HT1080 (cell line): ENCODE measurements at places on chromosomes 11 and 22. TPM values are rescaled to one million over a fixed set of nuclear protein-coding genes. Genes with fewer than 3 reads are reported as not detected.

GRCh38 chr11:66157182-66157864 is 87.3 kb downstream of the PACS1 start:
- DNase-seq: peak; percentile 21

- DNase-seq: peak; percentile 52
These were observed 10.4 kb downstream of the GALNT18 start for GRCh38 chr11:11611381-11611780.

- no peak for DNase-seq
These were observed 25.8 kb downstream of the TPCN2 start for GRCh38 chr11:69074375-69075140.

- no peak for DNase-seq
These were observed 272.9 kb downstream of the BRD1 start for GRCh38 chr22:49554741-49555140.

DNA sequence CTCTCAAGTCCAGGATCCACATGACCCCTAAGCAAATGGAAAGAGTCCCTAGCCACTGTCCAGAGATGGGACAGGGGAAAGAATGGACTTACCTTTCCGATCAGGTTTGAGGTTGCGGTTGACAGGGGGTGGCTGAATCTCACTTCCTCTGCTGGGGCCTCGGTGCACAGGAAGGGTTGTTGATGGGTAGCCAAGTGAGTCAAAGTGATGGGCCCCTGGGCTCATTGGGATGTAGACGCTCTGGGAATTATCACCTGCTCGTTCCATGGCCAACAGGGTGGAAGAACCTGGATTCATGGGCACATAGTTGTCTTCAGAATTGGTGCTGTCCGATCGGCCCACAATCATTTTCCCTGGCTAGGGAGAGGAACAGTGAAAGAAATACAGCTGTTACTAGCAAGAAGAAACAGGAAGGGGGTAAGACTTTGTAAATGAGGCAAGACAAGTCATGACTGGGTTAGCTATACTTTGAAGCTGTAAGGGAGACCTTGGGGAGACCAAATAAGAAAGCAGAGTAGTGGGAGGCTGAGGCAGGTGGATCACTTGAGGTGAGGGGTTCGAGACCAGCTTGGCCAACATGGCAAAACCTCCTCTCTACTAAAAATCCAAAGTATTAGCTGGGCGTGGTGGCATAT is 34.7 kb downstream of the USP35 start:
- no peak for DNase-seq

DNA sequence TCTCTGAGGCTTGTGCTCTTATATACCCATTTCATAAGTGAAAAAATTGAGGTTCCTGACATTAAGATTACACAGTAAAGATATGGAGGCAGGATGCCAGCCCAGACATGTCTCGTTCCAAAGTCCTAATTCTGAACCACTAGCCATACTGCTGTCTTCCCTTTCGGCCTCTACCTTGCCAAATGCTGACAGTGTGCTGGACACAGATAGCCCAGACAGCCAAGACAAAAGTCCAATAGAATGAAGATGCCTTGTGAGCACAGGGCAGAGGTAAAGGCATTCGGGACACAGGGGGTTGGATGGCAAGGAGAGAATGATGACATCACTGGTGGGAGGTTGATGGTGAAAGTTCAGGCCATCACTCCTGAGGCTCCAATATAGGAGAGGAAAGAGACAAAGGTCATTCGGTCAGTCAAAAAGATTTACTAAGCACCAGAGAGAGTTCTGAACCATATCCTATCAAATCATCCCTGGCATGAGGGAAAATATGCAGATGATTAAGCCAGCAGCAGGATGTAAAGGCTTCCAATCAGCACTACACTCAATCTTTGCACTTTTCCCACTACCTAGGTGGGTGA is 174.0 kb upstream of the MTMR2 start:
- DNase-seq: no peak

- no peak for DNase-seq
These were observed 391.6 kb upstream of the CCDC90B start for GRCh38 chr11:83677730-83678129.

GRCh38 chr22:22210375-22210774 is 34.2 kb upstream of the VPREB1 start:
- DNase-seq: peak; percentile 92

DNA sequence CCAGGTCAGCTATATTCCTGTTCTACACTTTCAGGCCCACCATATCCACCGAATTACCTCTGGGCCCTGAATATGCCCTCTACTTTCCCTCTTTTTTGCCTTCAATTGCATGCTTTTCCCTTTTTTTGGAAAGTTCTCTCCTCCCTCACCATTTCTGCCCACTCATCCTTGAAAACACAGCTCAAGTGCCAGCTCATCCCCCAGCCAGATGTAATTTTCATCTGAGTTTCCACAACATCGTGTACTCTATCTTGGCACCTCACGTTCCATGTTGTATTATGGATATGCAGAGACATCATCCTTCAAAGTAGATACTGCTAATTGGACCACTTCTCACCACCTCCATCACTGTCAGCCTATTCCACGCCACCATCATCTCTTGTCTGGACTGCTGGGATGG is 129.8 kb upstream of the HSD17B12 start:
- no peak for DNase-seq

GRCh38 chr11:107696140-107696539 is 15.7 kb downstream of the SLN start:
- DNase-seq: peak; percentile 92

Gene OR9G4
- not detected in 2 replicates for total RNA-seq

Gene TCIRG1
- total RNA-seq: 75.1 and 77.2 TPM in 2 replicates

Gene DERL3
- not detected in 2 replicates for total RNA-seq

Gene PDGFD
- not detected in 2 replicates for total RNA-seq

Gene LRFN4
- 67.7 and 77.1 TPM in 2 replicates for total RNA-seq

Gene SMTNL1
- not detected in 2 replicates for total RNA-seq

Gene NCR3LG1
- 0.27 and 0.53 TPM in 2 replicates for total RNA-seq

Gene GPR83
- 0.05 TPM in 1 of 2 replicates, not detected in the other for total RNA-seq

Gene ASCC2
- 48.0 and 49.1 TPM in 2 replicates for total RNA-seq
